ENCODE measurements at places on chromosomes 16 and 17. TPM values are rescaled to one million over a fixed set of nuclear protein-coding genes. Genes with fewer than 3 reads are reported as not detected.

Gene PPY
- not detected for total RNA-seq

Gene CCDC144A
- total RNA-seq, result 2.9 TPM

Gene TMEM220
- 10.4 TPM for total RNA-seq

Gene CCR7
- total RNA-seq, result not detected

Gene ATP6V0C
- 194 TPM for total RNA-seq

Gene PDILT
- not detected for total RNA-seq

Gene MPO
- not detected for total RNA-seq

Gene STAT5A
- total RNA-seq, result 23.6 TPM

Gene TP53I13
- 41.1 TPM for total RNA-seq

Gene SULT1A3
- 12.2 TPM for total RNA-seq

Gene C16orf87
- 11.1 TPM for total RNA-seq

Gene CDH8
- not detected for total RNA-seq

GRCh38 chr16:8951447-8952280 is 12.0 kb downstream of the USP7 start:
- H3K4me1 ChIP-seq, result no peaks in the 10 kb centered on the region
- H3K27me3 ChIP-seq, result no peaks in the 10 kb centered on the region
- DNase-seq, result no peak
- no peak overlapping the region for H3K4me3 ChIP-seq
- no peak overlapping the region for H3K27ac ChIP-seq
- no peaks in the 10 kb centered on the region for H3K36me3 ChIP-seq

GRCh38 chr16:88710556-88710955 is 4.3 kb downstream of the CTU2 start:
- peaks cover 5% of the 10 kb centered on the region for H3K4me1 ChIP-seq
- peaks cover 8% of the 10 kb centered on the region for H3K36me3 ChIP-seq
- H3K27ac ChIP-seq, result no peak overlapping the region
- no peaks in the 10 kb centered on the region for H3K27me3 ChIP-seq
- DNase-seq, result no peak
- no peak overlapping the region for H3K4me3 ChIP-seq

GRCh38 chr16:47132308-47132707 is 11.4 kb downstream of the NETO2 start:
- peaks cover 25% of the 10 kb centered on the region for H3K4me1 ChIP-seq
- H3K36me3 ChIP-seq, result no peaks in the 10 kb centered on the region

DNA sequence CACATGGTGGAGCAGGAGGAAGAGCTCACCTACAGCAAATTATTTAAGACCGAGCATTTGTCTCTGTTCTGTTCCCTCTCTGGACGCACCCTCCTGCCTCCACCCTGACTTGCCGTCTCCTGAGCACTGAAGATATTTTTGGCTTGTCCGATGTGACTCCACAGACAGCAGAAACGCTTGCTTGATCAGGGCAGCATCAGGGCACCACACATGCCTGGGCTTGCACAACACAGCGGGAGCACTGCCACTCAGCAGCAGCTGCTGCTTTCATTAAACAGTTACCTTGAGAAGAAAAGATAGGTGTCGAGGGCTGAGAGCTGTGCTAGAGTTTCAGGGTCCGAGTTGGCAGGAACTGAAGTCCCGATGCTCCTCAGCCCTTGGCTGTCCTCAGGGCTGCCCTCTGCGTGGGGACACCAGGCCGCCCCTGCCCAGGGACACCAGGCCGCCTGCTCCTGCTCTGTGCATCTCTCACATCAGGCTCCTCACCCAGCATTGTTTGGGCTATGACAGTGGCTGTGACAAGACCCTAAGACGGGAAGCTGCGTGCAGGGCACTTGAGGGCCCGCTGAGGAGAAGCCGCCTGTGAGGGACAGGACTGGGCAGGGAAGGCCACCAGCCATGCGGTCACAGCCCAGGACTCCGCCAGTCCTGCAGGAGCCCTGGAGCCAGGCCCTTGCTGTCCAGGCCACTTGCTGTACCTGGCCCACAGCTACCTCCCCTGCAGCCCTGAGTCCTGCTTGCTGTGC is 21.3 kb upstream of the CDH15 start:
- peaks cover 8% of the 10 kb centered on the region for H3K36me3 ChIP-seq
- H3K4me3 ChIP-seq, result no peak overlapping the region
- no peaks in the 10 kb centered on the region for H3K4me1 ChIP-seq
- DNase-seq, result no peak

DNA sequence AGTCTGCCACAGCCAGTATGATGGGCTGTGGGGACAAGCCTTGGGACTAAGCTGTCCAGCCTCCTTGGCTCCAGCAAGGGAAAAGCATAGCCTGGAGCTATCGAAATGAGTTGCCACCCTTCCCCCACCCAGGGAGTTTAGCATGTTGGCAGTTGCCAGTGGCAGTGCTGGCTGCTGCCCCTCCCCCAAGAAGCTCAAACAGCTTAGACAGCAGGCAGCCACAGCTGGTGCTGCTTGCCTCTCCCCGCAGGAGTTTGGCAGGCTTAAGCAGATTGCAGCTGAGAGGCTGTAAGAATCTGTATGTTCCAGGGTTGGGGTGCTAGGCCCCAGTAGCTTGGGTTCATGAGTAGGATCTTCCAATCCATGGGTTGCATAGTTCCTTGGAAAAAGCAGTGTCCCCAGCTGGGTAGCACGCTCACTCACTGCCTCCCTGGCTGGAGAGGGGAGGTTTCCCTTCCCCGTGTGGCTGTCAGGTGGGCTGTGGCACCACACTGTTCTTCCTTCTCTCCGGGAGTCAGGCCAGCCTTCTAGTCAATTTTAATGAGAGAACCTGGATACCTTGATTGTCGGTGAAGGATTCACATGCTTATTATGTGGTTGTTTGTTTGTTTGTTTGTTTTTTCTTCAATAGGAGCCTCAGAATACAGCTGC is 506.1 kb downstream of the CDH11 start:
- H3K4me1 ChIP-seq, result no peaks in the 10 kb centered on the region
- no peak for DNase-seq
- H3K27ac ChIP-seq, result no peak overlapping the region

- no peak overlapping the region for H3K4me3 ChIP-seq
- DNase-seq, result no peak
- H3K36me3 ChIP-seq, result no peaks in the 10 kb centered on the region
- H3K27ac ChIP-seq, result no peak overlapping the region
- H3K4me1 ChIP-seq, result peaks cover 12% of the 10 kb centered on the region
These were observed 1.8 kb upstream of the WDR90 start for GRCh38 chr16:647173-647902.

GRCh38 chr17:79164913-79165695 is 90.5 kb downstream of the ENGASE start:
- H3K27me3 ChIP-seq, result no peaks in the 10 kb centered on the region
- H3K36me3 ChIP-seq, result no peaks in the 10 kb centered on the region
- DNase-seq, result no peak
- no peak overlapping the region for H3K4me3 ChIP-seq
- peaks cover 6% of the 10 kb centered on the region for H3K4me1 ChIP-seq
- H3K27ac ChIP-seq, result no peak overlapping the region

DNA sequence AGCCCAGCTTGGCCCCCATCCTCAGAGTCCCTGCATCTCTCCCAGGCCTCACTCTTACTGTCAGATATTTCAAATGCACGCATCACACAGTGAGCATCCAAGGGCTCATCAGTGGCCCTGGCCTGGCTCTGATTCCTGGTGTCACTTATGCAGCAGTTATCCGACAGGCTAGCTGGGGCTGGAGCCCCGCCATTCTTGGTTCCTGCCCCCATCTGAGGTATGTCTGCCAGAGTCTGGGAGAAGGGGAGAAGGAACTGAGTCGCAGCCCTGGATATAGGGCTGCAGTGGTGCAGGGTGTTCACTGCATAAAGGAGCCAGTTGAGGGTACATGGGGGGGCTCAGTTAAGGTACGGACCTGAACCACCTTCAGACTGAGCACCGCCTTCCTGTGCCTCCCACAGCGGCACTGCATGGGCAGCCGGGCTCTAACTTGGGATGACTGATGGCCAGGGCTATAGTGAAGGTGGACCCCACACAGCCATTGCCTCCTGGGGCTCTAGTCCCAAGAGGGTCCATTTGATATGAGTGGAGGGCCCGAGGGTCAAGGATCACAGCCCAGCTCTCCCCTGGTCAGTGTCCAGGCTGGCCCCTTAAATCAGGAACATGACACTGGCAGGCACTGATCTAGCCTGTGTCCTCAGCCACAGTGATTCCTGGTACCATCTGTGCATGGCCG is 1.8 kb upstream of the RASD1 start:
- no peak overlapping the region for H3K4me3 ChIP-seq
- H3K4me1 ChIP-seq, result peaks cover 13% of the 10 kb centered on the region
- no peak overlapping the region for H3K27ac ChIP-seq
- DNase-seq, result no peak
- no peaks in the 10 kb centered on the region for H3K27me3 ChIP-seq

GRCh38 chr17:73030501-73030921 is 62.0 kb downstream of the SLC39A11 start:
- no peak overlapping the region for H3K4me3 ChIP-seq
- H3K36me3 ChIP-seq, result no peaks in the 10 kb centered on the region
- no peak overlapping the region for H3K27ac ChIP-seq
- no peaks in the 10 kb centered on the region for H3K27me3 ChIP-seq
- no peak for DNase-seq

DNA sequence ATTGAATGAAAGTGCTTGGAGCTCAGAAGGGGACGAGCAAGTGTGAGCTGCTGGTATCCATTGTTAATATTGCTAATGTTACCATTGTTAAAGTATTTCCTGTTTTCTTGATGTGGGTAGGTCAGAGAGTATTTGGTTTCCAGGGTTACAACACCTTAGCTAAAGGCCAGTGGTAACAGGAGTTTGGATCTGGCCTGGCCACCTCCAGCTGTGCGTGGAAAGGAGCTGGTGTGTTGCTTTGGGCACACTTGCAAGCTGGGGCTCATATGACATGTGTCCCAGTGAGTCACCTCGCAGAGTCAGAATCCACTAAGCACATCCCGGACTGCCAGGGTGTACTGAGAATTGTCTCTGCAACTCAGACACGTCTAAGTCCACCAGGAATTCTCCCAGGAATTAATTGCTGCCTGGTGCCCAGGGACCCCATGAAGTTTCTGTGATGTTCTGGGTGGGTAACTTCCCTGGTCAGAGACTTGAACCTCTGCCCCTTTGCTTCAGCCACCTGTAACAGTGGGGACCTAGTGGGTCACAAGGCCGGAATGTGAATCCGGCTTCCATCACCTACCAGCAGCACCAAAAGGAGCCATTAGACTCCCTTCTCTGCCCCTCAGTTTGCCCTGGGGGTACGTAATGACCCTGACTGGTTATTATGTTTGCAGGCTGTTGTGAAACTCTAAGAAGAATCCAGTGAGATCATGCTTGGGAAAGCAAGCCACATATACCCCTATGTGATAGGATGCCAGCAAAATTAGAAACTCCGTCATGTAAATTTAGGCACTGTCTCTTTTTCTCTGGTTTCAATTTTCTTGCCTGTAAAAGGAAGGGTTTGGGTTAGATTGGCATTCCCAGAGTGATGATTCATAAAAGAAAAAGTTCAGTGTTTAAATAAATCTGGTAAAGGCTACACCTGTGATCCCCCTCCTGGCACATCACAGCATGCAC is 12.8 kb downstream of the SLC6A2 start:
- peak; percentile 74 for DNase-seq
- H3K4me3 ChIP-seq, result no peak overlapping the region
- peaks cover 1% of the 10 kb centered on the region for H3K27me3 ChIP-seq
- peaks cover 13% of the 10 kb centered on the region for H3K4me1 ChIP-seq
- no peaks in the 10 kb centered on the region for H3K36me3 ChIP-seq

- H3K36me3 ChIP-seq, result peaks cover 9% of the 10 kb centered on the region
- no peak overlapping the region for H3K4me3 ChIP-seq
- peaks cover 58% of the 10 kb centered on the region for H3K4me1 ChIP-seq
- H3K27ac ChIP-seq, result no peak overlapping the region
- H3K27me3 ChIP-seq, result no peaks in the 10 kb centered on the region
These were observed 4.2 kb downstream of the SOCS3 start for GRCh38 chr17:78355701-78356100.

GRCh38 chr17:81740395-81740961 is 28.4 kb downstream of the SLC25A10 start:
- H3K4me1 ChIP-seq, result peaks cover 4% of the 10 kb centered on the region
- peak; percentile 58 for DNase-seq
- no peaks in the 10 kb centered on the region for H3K27me3 ChIP-seq
- no peak overlapping the region for H3K27ac ChIP-seq
- H3K36me3 ChIP-seq, result no peaks in the 10 kb centered on the region

- no peak overlapping the region for H3K27ac ChIP-seq
- no peaks in the 10 kb centered on the region for H3K36me3 ChIP-seq
- DNase-seq, result no peak
- H3K4me3 ChIP-seq, result no peak overlapping the region
- H3K4me1 ChIP-seq, result peaks cover 2% of the 10 kb centered on the region
These were observed 58.8 kb downstream of the CDH13 start for GRCh38 chr16:82685526-82685925.

- no peaks in the 10 kb centered on the region for H3K36me3 ChIP-seq
- DNase-seq, result no peak
- no peak overlapping the region for H3K4me3 ChIP-seq
These were observed 27.1 kb upstream of the MGAT5B start for GRCh38 chr17:76840884-76841775.

DNA sequence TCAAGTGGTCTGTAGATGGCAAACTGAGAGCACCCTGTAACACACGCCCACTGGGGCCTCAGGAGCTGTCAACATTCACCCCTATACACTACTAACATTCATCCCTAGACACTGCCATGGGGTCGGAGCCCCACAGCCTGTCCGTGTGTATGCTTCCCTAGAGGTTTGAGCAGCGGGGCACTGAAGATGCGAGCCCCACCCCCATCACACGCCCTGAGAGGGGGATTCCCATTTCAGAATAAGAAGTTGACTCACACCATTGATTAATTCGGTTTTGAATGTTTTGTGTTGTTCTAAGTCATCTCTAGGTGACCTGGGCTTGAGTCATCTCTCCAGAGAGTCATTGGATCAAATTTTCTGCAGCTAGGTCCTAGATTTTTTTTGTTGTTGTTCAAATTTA is 37.3 kb upstream of the MMD start:
- H3K27me3 ChIP-seq, result no peaks in the 10 kb centered on the region
- no peaks in the 10 kb centered on the region for H3K36me3 ChIP-seq
- DNase-seq, result peak; percentile 16
- H3K27ac ChIP-seq, result no peak overlapping the region

- H3K4me1 ChIP-seq, result peaks cover 12% of the 10 kb centered on the region
- no peaks in the 10 kb centered on the region for H3K36me3 ChIP-seq
- H3K27me3 ChIP-seq, result no peaks in the 10 kb centered on the region
- no peak for DNase-seq
- H3K27ac ChIP-seq, result peak overlapping the region; percentile 1
These were observed 13.0 kb downstream of the PITPNC1 start for GRCh38 chr17:67390006-67390645.

- H3K4me1 ChIP-seq, result peaks cover 3% of the 10 kb centered on the region
- H3K4me3 ChIP-seq, result no peak overlapping the region
These were observed 174.0 kb upstream of the CIBAR2 start for GRCh38 chr16:85286066-85286831.

Measured in endothelial cell of umbilical vein (primary cell).